Type B pancreatic cell (in vitro differentiated cells): ENCODE measurements at places on chromosomes 6 and 20. TPM values are rescaled to one million over a fixed set of nuclear protein-coding genes. Genes with fewer than 3 reads are reported as not detected.

GRCh38 chr6:78768271-78768670 lies 99.1 kb upstream of the IRAK1BP1 start:
- no peak for DNase-seq

LGSN gene
- 0.10 TPM in 1 of 2 replicates, not detected in the other for total RNA-seq

GRCh38 chr20:58482416-58482815 lies 32.8 kb downstream of the APCDD1L start:
- no peak for DNase-seq

DNA sequence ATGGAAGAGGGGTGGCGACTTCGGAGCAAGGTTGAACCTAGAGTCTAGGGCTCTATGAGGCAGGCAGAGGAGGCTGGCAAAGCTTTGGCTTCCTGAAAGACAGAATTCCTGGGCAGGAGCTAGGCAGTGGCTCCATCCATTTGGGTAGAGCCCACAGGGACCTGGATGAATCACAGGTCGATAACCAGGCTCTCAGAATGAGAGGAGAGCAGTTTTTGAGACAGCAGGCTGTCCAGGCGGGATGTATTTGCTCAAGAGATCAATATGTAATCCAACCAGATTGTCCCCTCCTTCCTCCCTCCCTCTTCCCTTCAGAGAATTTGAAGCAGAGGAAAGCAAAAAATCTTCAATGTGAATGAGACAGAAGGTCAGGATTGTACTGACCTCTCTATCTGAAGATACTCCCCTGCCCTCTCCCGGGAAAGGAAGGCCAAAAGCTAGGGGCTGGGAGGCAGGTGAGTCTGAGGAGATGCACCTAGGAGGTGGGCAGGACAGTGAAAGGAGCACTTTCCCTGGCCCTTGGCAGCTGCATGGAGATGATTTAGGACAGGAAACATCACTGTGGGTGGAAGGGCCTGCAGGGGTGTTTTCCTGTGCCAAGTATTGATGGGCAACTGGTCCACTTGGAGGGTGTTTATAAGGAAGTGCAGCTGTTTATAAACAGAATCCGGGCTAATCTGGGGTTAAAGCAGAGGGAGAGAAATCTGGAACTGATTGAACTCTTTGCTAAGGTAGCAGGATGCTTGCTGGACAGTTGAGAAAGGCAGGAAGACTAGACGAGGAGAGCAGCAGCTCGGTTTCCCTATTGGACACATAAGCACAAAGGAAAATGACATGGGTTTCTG lies 212.4 kb upstream of the LRFN2 start:
- DNase-seq = no peak

DNA sequence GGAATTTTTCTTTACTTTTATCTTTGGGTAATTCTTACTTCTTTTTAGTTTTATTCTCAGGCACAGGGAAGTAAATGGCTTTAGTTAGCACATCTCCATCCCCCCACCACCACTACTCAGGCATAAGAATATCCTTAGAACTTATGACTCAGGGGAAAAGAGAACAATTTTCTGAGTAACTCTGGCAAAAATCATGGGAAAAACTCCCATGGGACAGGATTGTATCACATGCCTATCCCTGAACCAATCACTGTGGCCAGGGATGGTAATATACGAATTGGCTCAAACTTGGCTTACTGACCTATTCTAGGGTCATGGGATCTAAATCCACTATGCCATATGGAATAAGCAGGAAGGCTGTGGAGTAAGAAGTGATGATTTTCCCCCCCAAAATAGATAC lies 339.1 kb downstream of the BTBD3 start:
- no peak for DNase-seq
